ENCODE measurements at places on chromosomes 7 and 10.

- DNase-seq, result no peak
Measured at GRCh38 chr7:81839708-81840369, 70.0 kb upstream of the HGF start.

DNA sequence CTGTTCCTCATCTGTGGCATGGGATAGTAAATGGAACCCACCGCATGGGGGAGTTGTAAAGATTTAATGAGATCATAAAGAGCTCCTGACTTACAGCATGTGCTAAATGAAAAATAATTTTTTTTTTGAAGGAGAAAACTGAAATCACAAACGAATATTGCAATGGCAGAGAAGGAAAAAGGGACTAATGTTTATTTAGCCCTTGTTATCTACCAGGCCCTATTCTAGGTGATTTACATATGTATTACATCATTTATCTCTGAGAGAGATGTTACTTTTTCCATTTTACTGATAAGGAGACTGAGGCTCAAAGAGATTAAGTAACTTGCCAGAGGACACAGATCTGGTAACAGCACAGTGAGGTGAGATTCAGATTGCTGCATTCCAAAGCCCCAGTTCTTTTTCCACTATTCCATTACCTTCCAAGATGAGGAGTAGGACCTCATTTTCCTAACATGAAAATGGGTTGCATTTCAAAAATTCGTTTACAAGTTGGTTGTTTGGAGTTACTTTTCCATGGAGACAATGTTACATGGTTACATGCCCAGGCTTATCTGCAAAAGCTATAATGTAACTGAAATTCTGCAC, 28.6 kb downstream of the VCL start:
- no peak for DNase-seq

- no peak for DNase-seq
Measured at GRCh38 chr10:807163-807957, 117.9 kb upstream of the DIP2C start.

- DNase-seq, result no peak
Measured at GRCh38 chr10:20156511-20156910, 340.3 kb downstream of the PLXDC2 start.

GRCh38 chr10:123997013-123997412, 96.4 kb downstream of the CHST15 start:
- no peak for DNase-seq

DNA sequence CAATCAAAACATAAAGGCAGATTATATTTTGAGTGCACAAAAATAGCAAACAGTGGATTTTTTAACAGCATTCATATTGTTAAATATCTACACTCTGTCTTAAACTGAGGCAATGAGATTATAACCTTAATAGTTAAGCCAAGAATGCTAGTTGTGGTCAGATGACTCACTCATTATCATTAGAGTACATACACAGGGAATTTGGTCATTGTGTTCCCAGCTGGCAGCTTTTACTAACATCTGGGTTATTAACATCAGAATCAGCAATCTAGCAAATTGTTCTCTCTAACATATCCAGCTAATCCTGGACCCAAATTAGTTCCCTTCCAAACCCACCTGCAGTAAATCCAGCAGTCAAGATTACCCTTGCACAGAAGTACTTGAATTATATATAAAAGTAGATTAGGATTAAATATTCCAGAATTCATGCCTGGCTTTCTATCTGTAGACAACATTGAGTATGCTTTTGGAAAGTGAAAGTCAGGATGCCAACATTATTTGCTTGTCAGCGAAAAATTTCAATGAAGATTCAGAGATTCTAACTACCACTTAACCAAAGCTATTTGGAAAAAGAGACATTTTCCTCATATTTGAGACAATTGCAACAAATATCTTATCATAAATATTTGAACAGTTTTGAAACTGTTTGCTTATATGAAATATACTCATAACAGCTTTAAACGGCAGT, 1035.6 kb upstream of the PHF14 start:
- DNase-seq, result peak; percentile 30

GRCh38 chr7:74300926-74301325, 11.7 kb downstream of the CLIP2 start:
- no peak for DNase-seq

GRCh38 chr10:112261281-112261822, 21.8 kb upstream of the TECTB start:
- DNase-seq, result no peak

DNA sequence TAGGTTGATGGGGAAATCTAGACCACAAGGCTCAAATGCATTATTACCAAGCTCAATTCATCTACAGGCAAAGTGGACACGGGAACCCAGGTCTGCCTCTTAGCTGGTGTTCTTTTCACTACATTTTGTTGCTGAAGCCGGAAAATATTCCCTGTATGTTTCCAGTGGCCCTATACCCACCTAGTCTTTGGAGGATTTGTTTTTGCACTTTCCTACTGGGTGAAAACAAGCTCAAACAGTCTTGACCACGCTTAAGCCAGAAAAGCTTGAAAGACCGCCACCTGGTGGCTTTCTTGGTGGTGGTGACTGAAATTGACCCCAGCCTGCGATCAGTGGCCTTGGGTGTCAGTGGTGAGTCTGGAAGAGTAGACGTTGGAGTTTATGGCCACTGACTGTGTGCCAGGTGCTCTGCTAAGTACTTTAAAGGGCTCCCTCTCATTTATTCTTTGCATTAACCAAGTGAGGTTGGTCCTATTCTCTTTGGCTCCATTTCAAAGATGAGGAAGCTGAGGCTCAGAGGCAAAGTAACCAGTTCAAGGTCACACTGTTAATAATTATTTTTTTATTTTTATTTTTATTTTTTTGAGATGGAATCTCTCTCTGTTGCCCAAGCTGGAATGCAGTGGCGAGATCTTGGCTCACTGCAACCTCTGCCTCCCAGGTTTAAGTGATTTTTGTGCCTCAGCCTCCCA, 11.1 kb upstream of the CRTAC1 start:
- peak; percentile 80 for DNase-seq

DNA sequence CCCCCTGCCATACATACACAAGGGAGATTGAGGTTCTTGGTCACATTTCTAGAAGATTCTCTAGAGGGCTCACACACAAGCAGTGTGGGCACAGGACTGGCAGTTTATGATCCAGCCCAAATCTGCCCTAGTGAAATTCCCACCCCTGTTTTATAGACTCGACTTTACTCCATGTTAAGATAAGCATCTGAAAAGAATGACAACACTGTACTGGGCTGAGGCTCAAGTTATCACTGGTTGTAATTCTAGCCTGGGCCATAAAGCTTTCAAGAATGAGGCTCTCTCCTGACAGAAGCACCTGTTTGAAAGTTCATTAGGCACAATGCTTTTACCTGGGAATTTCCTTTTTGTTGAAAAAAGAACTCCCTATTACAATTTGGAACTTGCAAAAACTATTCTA, 195.6 kb upstream of the GLI3 start:
- DNase-seq, result peak; percentile 4
